ENCODE measurements at places on chromosomes 2 and 18.

DNA sequence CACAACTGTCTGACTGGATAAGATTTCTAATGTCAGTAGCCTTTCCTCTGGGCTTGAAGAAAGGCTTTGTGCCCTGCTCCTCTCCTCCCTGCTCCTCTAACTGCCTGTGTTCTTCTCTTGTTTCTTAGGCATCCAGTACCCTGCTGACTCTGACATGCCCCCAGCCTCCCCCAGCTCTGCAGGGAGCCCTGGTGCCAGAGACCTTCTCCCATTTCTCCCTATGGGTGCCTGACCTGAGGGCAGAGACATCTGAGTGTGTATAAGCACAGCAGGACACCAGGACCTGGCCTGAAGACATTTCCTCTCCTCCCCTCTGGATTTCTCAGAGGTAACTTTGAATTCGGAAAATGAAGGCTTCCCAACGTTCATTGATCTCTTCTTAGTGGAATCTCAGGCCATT, 23.6 kb downstream of the RNF144A start:
- DNase-seq, result no peak

DNA sequence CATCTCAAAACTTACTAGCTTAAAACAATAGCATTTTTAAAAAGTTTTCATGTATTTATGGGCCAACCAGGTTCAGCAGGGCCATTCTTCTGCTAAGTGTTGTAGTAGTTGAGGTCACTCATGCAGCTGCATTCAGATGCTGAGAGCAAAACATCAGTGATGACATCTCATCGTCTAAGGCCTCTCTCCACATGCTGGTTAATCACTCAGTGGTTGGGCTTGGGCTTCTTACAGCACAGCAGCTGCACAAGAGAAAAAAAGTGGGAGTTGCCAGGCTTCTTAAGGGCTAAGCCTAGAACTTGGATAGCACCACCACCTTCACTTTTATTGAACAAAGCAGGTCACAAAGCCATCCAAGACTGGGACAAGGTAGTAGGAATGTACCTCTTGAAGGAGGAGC, 190.3 kb downstream of the IRS1 start:
- DNase-seq, result no peak

- DNase-seq, result no peak
Observed at GRCh38 chr2:30422444-30423040, 24.5 kb upstream of the LCLAT1 start.

DNA sequence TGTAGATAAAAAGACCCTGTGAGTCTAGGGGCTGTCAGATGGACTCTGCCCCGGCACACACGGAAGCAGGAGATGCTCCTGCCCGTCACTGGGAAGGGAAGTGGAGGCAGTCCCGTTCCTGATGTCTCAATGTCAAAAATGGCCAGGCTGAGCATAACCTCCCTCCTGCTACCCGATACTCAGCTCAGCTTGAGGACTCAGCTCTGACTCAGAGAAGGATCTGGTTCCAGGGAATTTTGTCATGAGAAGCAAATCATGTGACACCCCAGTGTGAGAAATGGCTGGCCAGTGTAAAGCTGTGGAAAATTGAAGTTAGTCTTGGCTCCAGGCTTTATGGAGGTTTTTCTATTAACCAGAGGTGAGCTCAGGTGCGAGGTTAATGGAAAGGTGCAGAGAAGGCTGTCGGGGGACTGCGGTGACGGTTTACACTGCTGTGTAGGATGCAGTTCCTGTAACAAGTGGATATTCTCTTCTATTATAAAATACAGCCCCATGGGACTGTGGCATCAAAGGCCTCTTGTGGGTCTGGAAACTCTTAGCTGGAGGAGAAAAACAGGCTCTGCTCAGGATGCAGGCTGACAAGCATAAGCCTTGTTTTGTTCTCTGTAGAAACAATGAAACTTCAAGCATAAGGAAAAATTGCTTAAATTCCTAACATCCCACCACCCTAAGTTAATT, 24.7 kb upstream of the AGAP1 start:
- no peak for DNase-seq

GRCh38 chr18:48719388-48719787, 180.6 kb downstream of the CTIF start:
- no peak for DNase-seq

- DNase-seq, result no peak
Observed at GRCh38 chr2:42812899-42813479, 20.6 kb upstream of the HAAO start.

DNA sequence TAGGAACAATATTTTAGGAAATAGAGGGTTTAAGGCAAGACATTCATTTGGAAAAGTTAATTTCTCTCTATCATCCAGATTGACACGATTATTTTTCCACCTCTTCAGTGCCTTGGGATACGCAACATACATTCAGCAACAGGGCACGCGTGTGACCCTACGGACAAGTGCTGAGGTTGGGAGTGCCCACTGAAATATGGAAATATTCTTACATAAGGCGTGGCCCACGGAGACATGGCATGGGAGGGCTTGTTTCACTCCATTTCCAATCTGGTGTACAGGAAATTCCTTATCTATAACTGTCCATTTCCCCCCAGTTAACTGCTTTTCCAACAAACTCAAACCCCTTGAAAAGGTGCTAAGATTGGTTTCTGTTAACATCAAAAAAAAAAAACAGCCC, 20.9 kb upstream of the KIDINS220 start:
- DNase-seq, result no peak

- DNase-seq, result no peak
Observed at GRCh38 chr2:156021146-156022040, 311.1 kb downstream of the NR4A2 start.

DNA sequence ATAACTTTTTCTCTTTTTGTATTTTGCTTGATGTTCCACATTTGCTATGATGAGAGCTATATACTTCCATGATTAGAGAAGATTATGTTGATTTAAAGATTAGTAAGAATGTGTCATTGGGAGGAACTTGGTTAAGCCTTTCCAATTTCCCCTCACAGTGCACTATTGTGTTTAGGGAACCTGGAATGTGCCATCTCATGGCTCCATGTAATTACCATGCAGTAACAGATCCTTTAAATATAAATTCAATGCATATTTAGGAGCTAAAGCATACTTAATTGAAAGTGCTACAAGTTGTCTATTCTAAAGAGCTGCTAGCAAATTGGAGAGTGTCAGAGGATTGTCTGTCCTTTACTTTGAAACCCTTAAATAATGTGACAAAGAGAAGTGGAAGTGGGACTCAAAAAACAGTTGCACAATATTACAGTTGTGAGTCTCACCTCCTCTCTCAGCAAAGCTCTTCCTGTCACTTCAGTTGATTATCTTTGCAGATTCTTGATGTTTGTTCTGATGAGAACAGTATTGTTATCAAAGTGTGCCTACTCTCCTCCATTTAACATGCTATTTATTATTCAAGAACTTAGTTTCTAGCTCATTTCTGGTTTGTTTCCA, 1162.7 kb upstream of the ZEB2 start:
- no peak for DNase-seq

DNA sequence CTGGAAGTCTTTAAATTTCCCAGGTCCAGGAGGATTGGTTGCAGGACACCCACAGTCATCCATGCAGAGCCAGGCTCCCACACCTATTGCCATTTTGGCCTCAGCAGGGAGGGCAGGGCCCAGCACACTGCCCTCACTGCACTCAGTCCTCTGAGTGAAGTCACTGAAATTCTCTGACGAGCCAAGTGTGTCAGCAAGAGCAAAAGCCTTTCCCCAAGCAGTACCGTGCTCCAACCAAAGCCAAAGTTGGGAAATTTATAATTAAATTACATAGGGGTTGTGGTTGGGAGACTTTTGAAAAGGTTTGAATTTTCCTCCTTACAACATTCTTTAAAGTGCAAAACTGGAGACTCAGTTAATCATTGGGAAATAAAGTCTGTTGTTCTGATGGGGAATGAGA, 98.5 kb upstream of the CD226 start:
- DNase-seq, result no peak

Measured in ovary (tissue), 10 donors.